ENCODE measurements at places on chromosomes 16 and 17.

- no peak for DNase-seq
Observed at GRCh38 chr17:46730679-46731078, 87.8 kb downstream of the WNT3 start.

- peak; percentile 80 for DNase-seq
Observed at GRCh38 chr17:3911271-3912053, 4.8 kb downstream of the P2RX1 start.

DNA sequence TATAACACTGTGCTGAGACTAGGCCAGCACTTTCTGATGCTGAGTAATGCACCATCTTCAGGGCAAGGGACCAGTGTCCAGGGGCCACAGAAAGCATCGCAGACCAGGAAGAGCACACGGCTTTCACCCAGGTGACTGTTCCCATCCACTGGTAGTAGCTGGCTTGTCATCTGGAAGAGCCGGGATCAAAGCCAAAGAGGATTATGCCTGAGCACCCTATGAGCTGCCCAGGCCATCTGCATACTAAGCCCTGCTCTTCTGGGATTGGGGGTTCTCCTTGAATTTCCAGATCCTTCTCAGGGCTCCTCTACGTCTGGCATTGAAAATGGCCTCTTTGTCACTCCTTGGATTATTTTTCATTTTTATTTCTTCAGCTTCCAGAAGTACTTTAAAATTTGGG lies 140.7 kb downstream of the IRX3 start:
- DNase-seq, result no peak

DNA sequence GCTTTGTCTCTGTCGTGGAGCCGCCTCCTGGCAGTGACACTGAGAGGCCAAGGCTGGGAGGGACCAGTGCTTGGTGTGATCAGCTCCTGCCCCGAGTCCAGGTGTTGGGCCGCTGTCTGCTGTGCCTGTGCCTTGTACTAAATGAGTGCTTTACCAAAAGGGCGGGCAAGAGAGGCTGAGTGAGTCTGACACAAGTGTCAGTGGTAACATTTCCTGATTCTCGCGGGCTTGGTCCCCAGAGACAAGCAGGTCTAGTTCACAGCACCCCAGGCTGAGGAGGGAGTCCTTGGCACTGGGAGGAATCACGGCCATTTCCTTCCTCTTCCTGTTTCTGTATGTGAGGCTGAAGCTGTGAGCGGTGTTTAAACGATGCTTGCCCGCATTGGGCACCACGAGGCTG lies 30.2 kb downstream of the PLD6 start:
- DNase-seq, result no peak

GRCh38 chr17:59238906-59239305 lies 18.6 kb downstream of the GDPD1 start:
- no peak for DNase-seq

- DNase-seq, result no peak
Observed at GRCh38 chr17:17904166-17905035, 67.6 kb upstream of the SREBF1 start.

DNA sequence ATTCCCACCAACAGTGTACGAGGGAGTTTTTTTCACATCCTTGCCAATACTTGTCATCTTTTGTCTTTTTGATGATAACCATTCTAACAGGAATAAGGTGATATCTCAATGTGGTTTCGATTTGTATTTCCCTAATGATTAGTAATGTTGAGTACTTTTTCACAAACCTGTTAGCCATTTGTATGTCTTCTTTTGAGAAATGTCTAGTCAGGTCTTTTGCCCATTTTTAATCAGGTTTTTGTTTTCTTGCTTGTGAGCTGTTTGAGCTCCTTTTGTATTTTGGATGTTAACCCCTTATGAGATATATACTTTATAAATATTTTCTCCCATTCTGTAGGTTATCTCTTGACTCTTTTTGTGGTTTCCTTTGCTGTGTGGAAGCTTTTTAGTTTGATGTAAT lies 1.9 kb upstream of the KRTAP4-5 start:
- DNase-seq, result no peak

DNA sequence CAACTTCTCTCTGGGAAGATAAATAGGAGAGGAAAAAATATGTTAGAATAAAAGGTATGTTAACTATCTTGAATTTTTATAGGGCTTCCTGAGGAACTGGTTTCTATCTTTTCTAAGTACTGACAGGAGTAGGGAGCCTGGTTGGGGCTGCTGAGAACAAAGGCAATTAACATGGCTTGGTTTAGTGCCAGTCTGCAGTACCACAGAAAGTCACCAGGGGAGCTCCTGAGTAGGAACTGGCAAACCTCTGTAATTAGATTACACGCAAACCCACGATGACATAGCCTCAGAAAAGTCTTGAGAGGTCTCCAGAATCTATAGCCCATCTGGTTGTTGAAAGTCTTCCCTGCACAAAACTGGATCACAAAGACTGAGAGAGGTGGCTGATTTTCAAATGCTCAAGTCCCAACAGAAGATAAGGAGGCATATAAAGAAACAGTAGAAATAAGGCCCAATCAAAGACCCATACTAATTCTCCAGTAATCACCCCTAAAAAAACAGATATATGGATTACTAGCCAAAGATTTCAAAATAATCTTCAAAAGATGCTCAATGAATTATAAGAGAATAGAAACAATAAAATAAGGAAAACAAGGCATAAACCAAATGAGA lies 11.7 kb upstream of the CNTNAP4 start:
- DNase-seq, result peak; percentile 40

DNA sequence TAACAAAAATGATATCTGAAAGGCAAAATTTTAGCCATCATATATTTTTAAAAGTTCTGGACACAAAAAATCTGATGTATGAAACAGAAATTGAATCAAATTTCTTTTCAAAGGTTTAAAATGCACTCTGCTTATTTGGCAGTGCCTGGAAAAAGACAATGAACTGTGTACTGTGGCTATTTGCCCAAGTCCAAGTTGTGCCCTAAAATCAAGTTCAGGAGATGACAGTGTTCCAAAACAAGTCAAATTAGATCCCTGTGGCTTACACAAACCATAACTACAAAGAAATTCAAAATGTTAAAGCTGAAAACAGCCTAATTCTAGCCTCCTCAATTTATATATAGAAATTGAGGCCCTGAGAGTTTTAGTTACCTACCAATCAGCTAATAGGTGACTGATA lies 25.6 kb downstream of the CMC2 start:
- DNase-seq, result no peak

GRCh38 chr16:50744881-50745280 lies 3.0 kb downstream of the CYLD start:
- DNase-seq, result no peak

GRCh38 chr17:43430936-43431713 lies 32.3 kb downstream of the ARL4D start:
- no peak for DNase-seq

DNA sequence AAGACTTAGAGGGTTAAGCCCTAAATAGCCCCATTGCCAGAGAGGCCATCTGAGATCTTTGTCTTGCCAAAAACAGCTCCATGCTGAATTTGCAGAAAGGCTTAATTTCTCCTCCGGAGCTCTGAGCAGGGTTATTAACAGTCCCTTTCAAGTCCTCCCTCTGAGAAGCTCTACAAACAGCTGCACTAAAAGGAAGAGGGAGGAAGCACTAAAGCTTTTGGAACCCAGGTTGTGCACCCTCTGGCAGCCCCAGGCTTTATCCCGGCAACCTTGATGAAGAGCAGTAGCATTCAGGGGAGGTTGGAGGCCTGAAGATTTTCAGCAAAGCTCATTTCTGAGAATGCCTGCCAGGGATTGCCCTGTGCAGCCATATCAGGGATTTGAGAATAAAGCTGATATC lies 554.7 kb downstream of the RBFOX1 start:
- no peak for DNase-seq

GRCh38 chr17:5672815-5673430 lies 88.6 kb upstream of the NLRP1 start:
- DNase-seq, result peak; percentile 17

- peak; percentile 13 for DNase-seq
Observed at GRCh38 chr17:48241131-48241591, 133.6 kb downstream of the SNX11 start.

DNA sequence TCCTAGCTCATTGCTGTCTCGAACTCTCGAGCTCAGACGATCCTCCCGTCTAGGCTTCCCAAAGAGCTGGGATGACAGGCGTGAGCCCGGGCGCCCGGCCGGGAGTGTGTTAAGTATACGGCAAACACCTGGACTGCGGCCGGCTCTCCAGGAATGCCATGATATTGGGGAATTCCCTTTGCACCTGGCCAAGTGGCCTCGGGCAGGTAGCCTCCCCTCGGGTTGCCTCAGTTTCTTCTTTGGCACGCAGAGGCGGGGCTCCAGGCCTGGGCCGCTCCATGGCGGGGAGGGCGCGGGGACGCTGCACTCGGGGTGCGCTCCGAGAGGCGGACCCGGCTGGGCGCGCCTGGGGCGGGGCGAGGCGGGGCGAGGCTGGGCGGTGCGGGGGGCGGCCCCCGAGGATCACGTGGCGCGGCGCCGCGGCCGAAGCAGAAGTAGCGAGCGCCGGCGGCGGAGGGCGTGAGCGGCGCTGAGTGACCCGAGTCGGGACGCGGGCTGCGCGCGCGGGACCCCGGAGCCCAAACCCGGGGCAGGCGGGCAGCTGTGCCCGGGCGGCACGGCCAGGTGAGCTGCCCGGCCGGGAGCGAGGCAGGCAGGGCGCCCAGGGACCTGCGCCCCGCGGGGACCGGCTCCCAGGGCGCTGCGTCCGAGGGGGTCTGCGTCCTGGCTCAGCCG lies at the start of gene PLCG2:
PLCG2 (plus strand) TSS at position 431 of the 675 bp plus-strand sequence. CDS start 6,699 bp downstream, outside the sequence.
- DNase-seq, result peak; percentile 79

DNA sequence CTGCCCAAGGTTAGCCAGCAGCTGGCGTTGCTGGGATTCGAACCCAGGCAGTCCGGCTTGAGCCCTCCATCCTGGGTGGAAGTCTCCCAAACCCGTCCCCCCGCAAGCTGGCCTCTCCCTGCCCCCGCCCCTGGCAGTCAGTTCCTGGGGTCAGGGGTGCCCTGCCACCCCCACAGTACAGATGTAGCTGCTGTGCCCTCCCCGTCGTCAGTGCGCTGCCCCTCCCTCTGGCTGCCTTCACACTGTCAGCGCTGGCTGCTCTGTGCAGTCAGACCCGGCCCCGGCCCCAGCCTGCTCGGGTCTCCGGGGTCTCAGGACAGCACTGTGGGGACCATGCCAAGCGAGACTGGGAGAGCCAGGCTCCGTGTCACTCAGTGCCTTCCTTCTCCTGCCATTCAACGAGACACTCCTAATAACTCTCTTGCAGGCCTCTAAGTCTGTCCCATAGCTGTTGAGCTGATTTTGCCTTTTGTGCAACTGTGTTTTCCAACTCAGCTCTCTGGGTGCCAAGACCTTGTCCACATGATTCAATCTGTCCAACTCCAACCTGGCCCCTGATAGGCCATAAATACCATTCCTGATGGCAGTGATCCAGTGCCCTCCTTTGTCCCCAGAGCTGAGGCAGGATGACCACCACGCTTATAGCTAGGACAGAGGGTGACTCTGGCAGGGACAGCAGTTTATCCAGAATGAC lies 55.5 kb upstream of the IL34 start:
- DNase-seq, result no peak

DNA sequence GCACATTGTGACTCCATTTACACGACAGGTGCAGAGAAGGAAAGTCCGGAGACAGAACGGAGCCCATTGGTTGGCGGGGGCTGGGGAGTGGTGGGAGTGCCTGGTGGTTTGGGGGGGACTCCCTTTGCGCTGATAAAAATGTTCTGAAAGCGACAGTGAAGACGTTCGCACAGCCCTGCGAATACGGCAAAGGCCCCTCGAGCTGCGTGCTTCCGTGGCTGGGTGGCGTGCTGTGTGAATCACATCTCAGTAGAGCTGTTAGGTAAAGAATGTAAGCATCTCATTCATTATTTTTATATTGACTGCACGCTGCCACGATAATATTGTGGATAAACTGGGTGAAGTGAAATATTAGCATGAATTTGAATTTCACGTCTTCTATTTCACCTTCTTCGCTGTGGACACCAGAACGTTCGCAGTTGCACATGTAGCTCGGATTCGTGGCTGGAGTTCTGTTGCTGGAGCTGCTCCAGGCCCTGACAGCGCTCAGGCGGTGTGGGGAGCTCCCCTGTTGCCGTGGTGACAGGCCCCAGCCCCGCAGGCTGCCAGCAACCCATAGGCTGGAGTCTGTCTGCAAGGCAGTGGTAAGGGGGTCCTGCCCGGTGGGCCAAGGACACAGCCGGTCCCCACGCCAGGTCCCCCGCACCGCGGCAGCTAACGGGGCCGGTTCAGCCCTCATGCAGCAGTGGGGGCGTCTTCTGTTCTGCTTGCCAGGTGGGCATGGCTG lies 44.6 kb downstream of the SOX8 start:
- no peak for DNase-seq

- no peak for DNase-seq
Observed at GRCh38 chr16:68298907-68299561, 11.7 kb downstream of the SLC7A6OS start.

DNA sequence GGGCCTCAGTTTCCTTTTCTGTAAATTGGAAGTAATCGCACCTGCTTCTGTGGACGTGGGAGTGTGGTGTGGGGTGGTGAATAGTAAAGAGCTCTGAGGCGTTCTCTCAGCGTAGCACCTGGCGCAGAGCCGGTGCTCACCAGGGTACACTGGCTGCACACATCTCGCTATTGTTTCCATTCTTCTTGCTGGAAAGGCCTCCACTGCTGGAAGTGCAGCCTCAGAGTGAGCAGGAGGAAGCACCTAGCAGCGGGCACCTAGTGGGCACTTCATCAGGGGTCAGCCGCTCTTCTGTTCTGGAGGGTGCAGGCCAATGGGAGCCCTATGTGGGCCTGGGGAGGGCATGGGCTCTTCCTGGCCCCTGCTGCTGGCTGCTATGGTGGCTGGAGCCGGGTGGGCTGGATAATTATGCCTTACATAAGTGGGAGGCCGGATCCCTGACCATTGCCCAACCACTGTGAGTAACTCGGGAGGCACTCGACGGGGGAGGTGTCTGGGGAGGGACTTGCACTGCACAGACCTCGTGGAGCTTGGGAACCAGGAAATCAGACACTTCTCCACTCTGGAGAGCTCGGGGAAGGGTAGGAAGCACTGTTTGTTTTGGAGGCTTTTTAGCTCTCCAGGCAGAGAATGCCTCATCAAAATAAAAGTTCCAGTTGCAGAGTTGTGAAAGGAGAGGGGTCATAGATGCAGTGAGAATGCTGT lies 1.7 kb downstream of the MAP2K3 start:
- peak; percentile 49 for DNase-seq

GRCh38 chr17:34607917-34608316 lies 28.5 kb downstream of the TMEM132E start:
- DNase-seq, result no peak

DNA sequence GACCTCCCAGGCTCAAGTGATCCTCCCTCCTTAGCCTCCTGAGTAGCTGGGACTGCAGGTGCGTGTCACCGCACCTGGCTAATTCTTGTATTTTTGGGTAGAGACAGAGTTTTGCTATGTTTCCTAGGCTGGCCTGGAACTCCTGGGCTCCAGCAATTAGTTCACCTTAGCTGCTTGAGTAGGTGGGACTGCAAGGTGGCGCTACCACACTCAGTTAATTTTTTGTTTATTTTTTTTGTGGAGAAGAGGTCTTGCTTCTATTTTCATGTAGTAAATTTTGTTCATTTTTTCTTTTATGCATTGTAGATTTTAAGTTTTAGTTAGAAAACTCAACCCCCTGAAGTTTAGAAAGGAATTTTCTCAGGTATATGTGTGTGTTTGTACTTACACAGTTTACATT lies 21.7 kb downstream of the RNF135 start:
- DNase-seq, result no peak

Data from activated CD4-positive, alpha-beta T cell treated with anti-CD3 and anti-CD28 coated beads, Interleukin-2, amount 50 U/mL, for 48 hours (primary cell).